Activated T-helper 1 cell treated with Interleukin-2 at 50 U/mL for 16 hours (primary cell): ENCODE measurements at places on chromosomes 5 and 9.

- no peak for DNase-seq
Measured at GRCh38 chr9:98482226-98482625, 226.5 kb downstream of the GABBR2 start.

DNA sequence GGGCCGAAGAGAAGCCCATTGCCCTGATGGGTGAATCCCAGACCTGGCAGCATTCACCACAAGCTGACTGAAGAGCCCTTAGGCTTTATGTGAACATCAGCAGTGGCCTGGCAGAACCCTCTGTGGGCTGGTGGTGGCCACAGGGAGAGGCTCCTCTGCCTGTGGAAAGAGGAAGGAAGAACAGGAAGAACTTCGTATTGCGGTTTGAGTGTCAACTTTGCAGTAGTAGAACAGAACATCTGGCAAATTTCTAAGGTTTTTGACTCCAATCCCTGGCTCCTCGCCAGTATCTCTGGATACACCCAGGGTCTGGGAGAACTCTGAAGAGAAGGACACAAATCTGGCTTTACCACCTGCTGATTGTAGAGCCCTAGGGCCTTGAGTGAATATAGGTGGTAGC is 356.4 kb upstream of the GRAMD2B start:
- DNase-seq, result no peak

- DNase-seq, result no peak
Measured at GRCh38 chr5:72921886-72922285, 34.0 kb upstream of the FCHO2 start.

DNA sequence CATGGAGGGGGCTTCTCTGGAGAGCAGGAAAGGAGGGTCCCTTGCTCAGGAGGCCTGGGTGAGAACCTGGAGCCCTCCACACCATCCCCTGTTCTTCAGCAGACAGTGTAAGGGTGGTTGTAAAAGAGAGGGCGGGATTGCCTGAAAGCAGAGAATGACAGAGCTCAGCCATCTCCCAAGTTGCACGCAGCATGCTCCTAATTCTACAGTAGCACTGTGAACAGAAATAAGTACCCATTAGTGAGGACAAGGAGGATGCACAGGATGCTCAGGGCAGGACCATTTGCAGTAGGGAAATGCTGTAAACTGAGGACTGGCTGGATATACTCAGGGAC is 8.4 kb downstream of the CCDC69 start:
- DNase-seq, result no peak
